ENCODE measurements at places on chromosomes 12 and 14.

DNA sequence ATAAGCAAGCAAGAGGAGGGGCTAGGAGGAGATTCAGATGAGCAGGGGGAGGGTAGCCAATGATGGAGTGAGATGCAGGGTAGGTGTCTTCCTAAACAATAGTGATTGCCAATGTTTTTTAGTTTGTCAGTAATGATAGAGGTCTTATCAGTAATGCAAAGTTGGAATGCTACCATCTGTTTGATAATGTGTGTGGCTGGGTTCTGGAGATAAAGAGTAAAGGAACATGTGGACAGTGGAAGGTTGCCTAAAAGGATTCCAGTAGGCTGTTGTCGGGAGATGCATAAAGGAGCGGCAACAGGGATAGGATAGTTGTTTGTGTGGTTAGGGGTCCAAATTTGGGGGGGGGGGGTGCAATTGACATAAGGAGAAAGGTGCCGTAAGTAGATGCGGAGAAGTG lies 52.5 kb downstream of the TESPA1 start:
- DNase-seq = no peak

DNA sequence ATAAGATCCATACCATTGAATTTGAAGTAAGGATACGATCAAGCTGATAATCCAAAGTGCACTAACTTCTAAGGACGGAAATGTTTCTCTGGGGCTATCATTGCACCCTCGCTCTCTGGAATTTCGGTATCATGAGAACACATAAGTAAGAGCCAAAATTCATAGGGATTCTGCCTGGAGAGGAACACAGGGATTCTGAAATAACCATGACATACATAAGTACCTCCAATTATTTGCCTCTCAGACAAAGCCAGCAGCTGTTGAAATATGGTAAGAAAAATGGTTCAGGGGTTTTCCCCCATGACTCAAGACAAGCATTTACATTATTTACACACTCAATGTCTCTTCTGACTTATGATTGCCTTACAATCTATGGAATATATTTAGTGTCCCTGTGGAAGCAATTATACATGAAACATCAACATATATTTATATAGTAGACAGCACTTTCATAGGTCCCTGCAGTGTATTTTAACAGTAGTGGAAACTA lies 1123.6 kb upstream of the SEL1L start:
- no peak for DNase-seq

- DNase-seq = no peak
Measured at GRCh38 chr14:34368115-34368970, 93.7 kb downstream of the SPTSSA start.

- peak; percentile 63 for DNase-seq
Measured at GRCh38 chr12:92608151-92609091, 94.4 kb upstream of the PLEKHG7 start.

GRCh38 chr12:77835969-77836368 lies 5.3 kb downstream of the NAV3 start:
- peak; percentile 65 for DNase-seq

DNA sequence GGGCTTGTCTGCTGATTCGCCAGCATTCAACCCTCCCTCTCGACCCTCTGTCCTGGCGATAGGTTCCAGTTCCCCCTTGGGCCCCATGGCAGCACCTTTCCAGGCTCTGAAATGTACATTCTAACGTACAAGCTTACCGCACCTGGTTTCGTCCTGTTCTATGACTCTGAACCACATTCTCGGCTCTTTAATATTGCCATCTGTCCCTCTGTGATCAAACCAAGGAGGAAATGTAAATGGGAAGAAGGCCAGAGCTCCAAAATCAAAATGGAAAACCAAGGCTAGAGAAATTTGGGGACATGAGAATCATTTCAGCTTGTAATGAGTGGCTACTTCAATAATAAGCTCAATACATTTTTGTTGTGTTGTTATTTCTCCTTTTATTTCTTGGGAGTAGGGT lies 117.2 kb downstream of the TTC7B start:
- DNase-seq = no peak

DNA sequence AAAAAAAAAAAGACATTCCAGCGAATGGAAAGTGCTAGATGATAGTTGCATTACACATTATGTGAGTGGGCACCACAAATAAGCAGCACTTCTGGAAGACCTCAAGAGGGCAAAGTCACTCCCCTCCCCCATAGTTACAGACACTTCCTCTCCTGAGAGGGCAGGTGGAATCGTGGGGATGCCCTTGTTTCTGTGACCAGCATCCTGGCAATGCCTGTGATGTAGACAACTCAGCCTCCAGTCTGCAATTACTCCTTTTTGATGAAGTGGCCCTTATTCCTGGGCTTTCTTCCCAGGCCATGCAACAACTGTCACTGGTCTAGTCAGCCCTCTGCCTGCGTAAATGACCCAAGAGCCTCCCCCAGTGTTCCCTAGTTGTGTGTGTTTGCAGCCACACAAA lies 104.8 kb downstream of the VRK1 start:
- DNase-seq = no peak

DNA sequence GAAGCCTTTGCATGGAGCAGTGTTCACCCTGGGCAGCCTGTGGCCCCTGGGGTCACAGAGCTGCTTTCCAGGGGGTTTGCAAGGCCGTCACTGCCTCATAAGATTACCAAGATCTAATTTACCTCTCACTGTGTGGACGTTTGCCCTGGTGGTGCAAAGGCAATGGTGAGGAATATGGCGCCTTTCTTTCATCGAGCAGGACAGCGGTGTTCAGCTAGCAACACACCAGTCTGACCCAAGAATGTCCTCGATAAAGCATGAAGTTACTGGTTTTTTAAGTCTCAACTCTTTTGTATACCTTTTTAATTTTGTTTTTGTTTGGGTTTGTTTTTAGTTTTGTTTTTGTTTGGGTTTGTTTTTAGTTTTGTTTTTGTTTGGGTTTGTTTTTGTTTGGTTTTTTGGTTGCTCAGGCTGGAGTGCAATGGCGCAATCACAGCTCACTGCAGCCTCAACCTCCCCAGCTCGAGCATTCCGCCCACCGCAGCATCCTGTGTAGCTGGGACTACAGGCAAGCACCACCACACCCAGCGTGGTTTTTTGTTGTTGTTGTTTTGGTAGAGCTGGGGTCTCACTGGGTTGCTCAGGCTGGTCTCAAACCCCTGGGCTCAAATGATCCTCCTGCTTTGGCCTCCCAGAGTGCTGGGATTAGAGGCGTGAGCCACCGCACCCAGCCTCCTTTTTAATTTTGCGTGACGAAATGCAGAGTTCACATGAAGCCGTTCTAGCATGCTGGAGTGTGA lies 57.9 kb downstream of the PPP2R5C start:
- DNase-seq = no peak

- DNase-seq = no peak
Measured at GRCh38 chr12:68334132-68334531, 2.0 kb upstream of the MDM1 start.

- DNase-seq = no peak
Measured at GRCh38 chr12:87982208-87982607, 47.0 kb downstream of the C12orf50 start.

DNA sequence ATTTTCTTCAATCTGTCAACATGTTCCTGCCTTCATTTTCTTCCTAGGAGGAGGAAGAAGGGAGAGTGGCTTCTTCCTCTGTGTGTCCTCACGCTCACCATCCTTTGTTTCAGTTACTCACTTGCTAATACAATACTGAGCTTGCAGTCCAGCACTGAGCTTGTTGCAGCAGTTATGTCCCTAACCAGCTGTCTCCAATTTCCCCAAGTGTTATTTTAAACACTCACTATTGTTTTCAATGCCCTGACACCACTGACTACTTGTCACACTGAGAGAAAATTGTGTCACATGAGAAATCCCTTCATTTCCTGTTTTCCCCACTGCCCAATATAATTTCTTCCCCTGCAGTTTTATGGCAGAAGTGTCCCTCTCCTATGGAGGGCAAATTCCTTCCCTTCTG lies 53.4 kb downstream of the HSD17B6 start:
- DNase-seq = no peak

GRCh38 chr12:121786440-121786825 lies 7.1 kb downstream of the RHOF start:
- peak; percentile 81 for DNase-seq

DNA sequence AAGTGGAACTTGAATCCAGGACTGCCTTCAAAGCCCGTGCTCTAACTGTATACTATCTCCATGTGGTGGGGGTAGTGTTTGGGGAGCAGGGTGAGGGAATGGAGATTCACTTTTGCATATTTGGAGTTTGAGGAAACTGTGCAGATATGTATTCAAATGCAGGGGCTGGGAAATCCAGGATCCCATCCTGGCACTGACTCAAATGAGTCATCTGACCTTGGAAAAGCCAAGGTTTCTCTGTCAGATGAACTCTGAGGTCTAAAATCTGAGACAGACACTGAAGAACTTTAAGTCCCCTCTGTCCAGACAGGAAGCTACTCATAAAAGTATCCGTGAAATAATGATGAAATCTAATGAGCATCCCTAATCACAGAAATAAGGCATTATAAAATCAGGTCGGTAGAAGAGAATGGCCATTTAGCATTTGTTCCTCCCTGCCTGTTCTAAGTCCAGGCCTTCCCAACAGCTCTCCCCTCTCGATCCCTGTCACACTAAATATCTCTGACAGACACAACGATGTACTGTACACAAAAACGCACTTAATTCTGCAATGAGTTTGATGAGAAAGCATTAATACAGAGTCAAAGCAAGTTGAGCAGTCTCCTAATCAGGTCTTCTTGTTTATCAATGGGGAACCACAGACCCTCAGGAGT lies 14.4 kb downstream of the NIN start:
- peak; percentile 61 for DNase-seq

- no peak for DNase-seq
Measured at GRCh38 chr12:69550569-69551350, 34.5 kb upstream of the CCT2 start.

- no peak for DNase-seq
Measured at GRCh38 chr14:42676636-42677035, 1070.0 kb downstream of the LRFN5 start.

DNA sequence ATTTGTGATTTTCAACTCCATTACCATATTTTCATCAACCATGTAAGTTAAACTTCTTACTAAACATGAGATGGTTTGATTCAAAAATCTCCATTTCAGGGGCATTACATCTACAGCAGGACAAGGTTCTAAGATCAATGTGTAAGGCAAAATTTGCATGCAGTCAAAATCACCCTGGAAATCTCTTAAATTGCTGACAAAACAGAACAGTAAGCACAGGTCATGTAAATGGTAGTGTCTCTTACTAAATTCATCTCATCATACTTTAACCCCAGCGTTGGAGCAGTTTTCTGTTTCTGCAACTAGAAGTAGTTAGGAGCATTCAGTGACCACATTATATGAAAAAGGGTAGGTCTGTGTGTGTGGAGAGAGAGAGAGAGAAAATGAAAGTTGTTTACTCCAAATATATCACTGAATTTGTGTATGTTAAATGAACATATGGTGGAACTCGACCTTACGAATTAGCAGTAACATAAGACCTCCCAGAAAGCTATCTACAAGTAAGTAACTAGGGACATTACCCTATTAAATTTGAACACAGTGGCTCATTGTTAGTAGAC lies 227.5 kb downstream of the SSPN start:
- no peak for DNase-seq

DNA sequence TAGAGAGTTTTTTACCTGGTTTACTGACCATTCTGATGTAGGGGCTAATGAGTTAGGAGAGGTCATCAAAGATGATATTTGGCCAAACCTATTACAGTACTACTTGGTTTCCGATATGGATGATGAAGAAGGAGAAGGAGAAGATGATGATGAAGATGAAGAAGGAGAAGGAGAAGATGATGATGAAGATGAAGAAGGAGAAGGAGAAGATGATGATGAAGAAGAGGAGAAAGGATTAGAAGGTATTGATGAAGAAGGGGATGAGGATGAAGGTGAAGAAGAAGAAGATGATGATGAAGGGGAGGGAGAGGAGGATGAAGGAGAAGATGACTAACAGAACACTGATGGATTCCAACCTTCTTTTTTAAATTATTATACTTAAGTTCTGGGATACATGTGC lies 196.6 kb downstream of the TMX1 start:
- DNase-seq = no peak

DNA sequence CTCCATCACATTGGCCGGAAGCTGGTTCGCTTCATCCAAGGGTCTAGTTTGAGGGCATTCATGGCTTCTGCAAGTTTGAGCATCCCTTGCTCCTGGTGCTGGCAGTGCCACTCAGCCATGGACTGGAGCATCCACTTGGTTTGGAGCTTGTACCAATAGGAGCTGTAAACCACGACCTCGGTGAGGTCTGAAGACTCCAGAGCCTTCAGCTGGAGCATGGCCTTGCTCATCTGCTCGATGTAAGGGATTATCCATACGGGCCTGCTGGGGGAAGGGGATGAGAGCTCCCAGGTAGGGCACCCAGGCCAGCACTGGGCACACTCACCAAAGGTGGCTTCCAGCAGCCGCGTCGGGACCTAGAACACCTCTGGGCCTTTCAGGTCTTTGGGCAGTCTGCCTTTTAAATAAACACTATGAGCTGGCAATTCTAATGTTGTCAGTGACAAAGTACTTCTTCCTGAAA lies 13.5 kb downstream of the FOS start:
- no peak for DNase-seq

- DNase-seq = no peak
Measured at GRCh38 chr12:103994235-103994634, 28.6 kb downstream of the TDG start.

DNA sequence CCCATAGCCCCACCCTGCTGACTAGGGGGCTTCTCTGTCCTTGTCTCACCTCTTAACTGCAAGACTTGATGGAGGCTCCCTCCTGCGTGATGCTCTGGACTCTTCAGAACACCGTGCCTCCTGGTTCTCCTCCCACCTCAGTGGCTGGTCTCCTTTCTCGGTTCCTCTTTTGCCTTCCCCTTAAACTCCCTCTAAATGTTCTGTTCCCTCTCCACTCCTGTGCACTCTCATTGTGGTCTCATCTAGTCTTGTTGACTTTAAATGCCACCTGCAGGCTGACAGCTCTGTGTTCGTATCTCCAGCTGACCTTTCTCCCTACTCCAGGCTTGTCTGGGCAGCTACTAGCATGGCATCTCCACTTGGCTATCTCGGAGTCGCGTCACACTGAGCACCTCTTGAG lies 28.3 kb downstream of the DYNC1H1 start:
- no peak for DNase-seq

- no peak for DNase-seq
Measured at GRCh38 chr14:95695913-95696312, 9.7 kb downstream of the TCL1B start.

GRCh38 chr12:75481013-75481705 lies 604 bp downstream of the GLIPR1 start:
- DNase-seq = no peak

DNA sequence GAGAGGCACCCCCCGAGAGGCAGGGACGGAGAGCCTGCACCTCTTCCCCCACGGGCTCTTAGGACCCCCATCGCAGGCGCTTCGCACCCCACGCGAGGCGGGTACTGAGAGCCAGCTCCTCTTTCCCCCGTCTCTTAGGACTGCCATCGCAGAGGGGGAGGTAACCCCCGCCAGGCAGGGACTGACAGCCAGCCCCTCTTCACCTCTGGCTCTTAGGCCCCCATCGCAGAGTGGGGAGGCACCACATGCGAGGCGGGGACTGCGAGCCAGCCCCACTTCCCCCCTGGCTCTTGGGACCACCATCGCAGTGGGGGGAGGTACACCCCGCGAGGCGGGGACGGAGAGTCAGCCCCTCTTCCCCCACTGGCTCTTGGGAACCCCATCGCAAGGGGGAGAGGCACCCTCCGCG lies 46.1 kb downstream of the DDX11 start:
- no peak for DNase-seq
